ENCODE measurements at places on chromosomes 7 and 10. TPM values are rescaled to one million over a fixed set of nuclear protein-coding genes. Genes with fewer than 3 reads are reported as not detected.
A peak's percentile ranks its signal among the peaks of the same experiment; 100 is the strongest.

- peak; percentile 83 for DNase-seq
Observed at GRCh38 chr10:98344589-98345038, 70.4 kb downstream of the PYROXD2 start.

DNA sequence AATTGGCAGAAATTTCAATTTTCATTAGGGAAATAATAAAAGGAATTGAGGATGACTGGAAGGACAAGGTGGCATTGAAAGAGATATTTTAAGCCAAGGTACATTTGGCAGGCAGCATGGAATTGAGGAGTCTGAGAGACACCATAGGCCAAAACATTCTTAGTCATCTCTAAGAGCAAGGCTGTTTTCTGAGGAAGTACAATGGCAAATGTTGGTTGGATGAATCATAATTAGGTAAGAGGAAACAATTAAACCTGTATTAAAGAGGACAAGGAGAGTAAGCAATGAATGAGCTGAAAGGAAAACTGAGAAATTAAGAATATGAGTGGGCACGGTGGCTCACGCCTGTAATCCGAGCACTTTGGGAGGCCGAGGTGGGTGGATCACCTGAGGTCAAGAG, 86.3 kb downstream of the MRPL32 start:
- DNase-seq: no peak

VAX1 gene
- total RNA-seq: not detected

GRCh38 chr10:63554657-63555056, 33.5 kb downstream of the REEP3 start:
- DNase-seq: no peak

DNA sequence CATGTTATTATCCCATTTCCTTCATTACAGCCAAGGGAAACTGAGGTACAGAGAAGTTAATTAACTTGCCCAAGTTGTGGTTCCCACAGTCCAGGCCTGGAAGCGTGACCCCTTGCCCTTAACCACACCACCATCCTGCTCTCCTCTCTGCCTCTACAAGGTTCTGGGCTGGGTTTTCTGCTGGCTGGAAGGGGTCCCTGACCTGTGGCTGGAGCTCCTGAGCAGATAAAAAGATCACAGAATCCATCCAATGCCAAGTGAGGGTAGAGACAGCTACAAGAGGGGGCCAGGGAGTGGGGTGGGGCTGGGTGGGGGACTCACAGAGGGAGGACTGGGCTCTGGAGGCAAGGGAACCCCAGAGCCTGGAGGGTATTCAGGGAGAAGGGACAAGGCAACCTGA, 9.7 kb downstream of the ASB10 start:
- no peak for DNase-seq

Measured in left cardiac atrium (tissue), 4 donors.